ENCODE measurements at places on chromosomes 11 and 22.

DNA sequence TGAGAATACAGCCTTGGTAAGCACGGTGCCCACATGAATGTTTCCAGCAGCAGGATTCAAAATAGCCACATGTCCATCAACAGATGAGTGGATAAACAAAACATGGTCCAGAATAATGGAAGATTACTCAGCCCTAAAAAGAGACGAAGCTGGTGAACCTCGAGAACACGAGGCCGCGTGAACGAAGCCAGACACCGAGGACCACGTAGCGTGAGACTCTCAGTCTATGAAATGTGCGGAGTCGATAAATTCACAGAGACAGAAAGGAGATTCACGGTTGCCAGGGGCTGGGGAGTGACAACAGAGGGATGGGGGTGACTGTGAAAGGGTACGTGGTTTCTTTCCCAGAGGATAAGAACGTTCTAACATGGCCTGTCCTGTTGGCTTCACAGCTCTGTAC, 2.9 kb upstream of the ASCL2 start:
- no peak for DNase-seq

- DNase-seq, result no peak
These were observed 1.0 kb downstream of the SMCO4 start for GRCh38 chr11:93541884-93542810.

DNA sequence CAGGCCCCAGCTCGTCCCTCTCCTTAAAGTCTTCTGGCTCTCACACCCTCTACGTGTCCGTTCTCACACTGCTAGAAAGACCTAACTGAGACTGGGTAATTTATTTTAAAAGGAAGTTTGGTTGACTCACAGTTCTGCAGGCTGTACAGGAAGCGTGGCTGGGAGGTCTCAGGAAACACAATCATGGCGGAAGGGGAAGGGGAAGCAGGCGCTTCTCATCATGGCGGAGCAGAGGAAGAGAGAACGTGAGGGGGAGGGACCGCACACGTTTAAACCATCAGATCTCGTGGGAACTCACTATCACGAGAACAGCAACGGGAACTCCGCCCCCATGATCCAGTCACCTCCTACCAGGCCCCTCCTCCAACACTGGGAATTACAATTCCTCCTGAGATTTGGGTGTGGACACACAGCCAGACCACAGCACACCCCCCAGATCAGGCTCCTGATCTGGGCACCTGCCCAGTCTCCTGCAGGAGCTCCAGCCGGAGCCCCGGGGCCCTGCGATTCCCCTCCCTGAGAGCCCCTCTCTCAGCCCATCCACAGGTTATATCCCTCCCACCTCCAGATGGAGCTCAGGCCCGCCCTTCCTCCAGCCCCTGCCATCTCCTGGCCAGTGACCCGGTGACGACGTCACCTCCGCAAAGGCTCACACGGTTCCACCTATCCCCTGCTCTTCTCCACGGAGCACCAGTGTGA, 170.2 kb downstream of the BRD1 start:
- peak; percentile 68 for DNase-seq

DNA sequence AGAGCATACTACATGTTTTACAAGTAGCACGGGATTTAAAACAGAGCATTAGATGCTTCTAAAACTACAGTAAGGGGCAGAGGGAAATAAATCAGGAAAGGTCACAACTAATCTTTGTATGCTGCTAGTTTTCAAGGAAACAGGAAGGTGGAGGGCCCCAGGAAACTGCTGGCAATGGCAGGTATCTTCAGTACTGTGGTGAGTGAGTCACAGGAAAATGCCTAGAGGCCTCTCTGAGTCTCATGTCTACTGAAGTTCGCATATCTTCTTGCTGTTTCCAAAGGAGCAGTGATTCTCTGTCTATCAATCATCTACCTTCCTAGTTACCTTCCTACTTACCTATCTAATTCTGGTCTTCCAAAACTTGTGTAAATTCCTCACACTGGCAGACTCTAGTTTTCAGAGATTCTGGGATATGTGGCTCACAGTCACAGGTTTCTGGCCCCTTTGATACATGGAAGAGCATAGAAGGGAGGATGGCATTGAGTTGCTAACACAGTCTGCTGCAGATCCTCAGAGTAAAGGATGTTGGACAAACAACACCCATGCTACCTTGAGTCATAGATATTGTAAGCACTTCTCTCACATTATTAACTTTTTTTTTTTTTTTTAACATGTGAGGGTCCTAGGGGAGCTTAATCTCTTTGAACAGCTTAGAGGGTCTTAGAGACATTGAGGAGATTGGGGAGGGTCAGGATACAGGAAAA, 58.8 kb upstream of the SYN3 start:
- no peak for DNase-seq

DNA sequence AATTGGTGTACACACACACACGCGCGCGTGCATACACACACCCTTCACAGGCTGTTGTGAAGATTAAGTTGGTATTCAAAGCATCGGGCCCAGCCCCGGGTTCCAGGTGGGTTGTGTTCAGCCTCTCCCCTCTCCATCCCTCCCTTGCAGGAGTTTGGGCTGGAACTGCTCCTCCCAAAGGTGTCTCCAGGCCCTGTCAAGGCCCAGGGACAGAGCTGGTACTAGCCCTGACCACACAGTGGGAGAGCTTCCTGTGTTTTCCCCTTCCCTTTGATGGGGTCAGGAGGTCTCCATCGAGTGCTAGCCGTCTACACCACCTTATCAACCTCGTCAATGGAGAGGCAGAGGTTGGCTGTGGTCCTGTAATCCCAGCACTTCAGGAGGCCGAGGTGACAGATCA, 36.5 kb upstream of the CSNK1E start:
- DNase-seq, result no peak

DNA sequence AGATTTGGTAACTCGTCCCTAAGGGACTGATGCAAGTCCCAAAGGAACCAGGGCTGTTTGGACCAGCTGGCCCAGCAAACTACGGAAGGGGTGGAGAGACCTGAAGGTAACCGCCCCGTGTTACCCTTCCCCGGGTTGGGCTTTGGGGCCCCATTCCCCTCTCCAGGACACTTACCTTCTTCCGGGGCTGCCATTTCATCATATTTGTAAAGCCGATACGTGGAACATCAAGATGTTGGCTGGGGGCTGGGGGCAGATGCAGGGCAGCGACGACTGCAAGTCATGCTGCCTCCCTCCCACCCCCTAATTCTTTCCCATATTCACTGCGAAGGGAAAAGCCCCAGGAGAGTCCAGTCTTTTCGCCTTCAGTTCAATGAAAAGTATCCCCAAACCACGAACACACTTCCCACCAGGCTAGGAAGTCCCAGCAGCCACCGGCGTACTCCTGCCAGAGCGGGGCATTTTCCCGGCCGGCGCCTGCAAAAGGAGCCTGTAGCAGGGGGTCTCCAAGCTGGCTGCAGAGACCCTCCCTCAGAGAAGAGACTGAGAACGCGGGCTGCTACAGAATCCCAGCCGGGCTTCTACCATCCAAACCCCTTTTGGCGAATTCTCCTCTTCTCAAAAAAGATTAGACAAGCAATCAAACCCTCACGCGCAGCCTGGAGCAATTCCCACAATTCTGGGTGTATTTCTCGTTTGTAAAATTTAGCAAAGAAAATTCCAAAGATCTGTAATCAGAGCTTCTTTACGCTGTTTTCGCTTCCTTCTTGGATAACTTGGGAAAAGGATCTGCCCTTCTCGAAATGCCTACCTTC, 236.7 kb downstream of the TTC28 start:
- no peak for DNase-seq

GRCh38 chr11:15215005-15215404, 100.3 kb downstream of the INSC start:
- no peak for DNase-seq

DNA sequence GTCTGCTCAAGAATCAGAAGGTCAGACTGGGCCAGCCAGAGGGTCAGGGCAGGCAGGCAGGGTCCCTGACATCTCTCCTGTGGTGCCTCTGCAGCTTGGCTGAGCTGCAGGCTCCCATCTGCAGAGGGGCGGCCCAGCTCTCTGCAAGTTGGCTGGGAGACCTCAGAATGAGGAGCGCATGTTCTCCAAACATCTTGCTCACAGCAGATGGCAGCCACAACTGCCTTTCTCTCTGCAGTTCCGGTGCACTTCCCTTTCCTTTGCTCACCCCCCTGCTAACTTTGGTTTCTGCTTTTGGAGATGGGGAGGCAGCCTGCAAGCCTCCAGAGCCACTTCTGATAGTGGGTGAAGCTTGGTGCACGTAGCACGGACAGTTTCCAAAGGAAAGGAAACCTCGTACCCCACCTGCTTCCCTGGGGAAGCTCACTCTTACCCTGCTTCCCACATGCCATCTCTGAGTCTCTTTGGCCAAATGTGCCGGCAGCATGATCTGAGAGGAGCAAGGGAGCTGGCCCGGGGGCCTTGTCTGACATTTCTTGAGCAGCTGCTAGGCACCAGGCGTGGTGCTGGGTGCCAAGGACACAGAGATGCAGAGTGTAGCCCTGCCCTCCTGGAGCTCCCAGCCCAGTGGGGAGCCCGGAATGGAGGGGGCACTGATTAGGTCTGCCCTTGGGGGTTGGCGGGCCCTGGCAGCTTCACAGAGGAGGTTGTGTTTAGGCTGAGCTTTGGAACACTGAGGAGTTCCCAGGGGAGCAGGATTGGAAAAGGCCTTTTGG, 18.2 kb downstream of the DAGLA start:
- DNase-seq, result no peak

- DNase-seq, result no peak
These were observed 686.9 kb downstream of the FAM181B start for GRCh38 chr11:82046778-82047177.

DNA sequence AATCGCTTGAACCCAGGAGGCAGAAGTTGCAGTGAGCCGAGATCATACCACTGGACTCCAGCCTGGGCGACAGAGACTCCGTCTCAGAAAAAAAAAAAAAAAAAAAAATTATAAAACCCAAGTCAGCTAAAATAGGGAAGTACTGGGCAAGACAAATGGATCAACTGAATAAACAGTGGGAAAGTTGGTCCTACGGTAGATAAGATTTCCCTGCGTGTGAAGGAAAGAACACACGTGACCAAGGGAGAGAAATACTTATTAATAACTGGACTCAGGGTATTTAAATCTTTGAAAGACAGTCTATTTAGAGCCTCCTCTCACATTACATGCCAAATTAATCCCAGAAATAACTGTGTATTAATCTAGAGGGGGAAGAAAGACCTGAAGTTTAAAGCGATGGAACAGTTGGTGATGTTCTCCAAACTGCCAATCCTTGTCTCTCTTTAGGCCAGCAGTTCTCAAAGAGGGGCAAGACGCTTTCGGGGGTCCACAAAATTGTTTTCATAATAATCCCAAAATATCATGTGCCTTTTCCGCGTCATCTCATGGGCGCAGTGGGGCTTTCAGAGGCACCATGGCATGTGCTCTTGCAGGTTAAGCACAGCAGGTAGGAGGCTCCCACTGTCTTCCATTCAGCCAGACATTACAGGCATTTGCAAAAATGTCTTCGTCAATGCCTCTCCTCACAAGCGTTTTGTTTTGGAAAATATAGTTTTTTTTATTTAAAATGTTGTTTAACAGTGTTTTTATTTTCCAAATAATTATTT, 6.6 kb downstream of the RTL6 start:
- no peak for DNase-seq

- DNase-seq, result peak; percentile 78
These were observed 4.5 kb upstream of the NOL12 start for GRCh38 chr22:37681556-37682049.

- DNase-seq, result peak; percentile 29
These were observed 67.3 kb upstream of the NUP50 start for GRCh38 chr22:45096256-45096907.

GRCh38 chr11:113991170-113991569, 16.3 kb downstream of the HTR3A start:
- no peak for DNase-seq

DNA sequence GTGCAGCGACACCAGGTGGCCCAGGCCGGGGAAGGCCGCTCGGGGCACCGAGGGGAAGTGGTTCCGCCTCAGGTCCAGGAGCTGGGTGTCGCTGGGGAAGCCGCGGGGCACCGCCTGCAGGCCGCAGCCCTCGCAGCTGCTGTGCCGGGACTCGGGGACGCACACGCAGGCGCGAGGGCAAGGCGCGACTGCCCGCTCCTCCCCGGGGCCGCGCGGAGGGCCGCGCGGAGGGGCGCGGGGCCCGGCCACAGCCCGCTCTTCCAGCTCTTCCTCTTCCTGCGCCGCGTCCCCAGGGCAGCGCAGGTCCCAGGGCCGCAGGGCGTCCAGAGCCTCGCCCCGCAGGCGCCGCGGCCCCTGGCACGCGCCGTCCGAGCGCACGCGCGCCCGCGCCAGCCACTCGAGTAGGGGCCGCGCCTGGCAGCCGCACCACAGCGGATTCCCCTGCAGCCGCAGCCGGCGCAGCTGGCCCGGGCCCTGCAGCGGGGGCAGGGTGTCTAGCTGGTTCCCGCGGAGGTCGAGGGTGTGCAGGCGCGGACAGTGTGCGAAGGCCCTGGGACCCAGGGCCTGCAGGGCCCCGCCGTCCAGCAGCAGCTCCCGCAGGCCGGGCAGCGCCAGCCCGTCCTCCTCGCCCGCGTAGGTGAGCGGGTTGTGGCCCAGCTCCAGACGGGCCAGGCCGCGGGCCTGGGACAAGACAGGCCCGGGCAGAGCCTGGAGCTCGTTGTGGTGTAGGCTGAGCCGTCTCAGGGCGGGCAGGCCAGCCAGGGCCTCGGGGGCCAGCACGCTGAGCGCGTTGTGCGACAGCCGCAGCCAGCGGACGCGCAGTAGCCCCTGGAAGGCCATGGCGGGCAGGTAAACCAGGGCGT, 2.8 kb downstream of the CHADL start:
- DNase-seq, result peak; percentile 40

DNA sequence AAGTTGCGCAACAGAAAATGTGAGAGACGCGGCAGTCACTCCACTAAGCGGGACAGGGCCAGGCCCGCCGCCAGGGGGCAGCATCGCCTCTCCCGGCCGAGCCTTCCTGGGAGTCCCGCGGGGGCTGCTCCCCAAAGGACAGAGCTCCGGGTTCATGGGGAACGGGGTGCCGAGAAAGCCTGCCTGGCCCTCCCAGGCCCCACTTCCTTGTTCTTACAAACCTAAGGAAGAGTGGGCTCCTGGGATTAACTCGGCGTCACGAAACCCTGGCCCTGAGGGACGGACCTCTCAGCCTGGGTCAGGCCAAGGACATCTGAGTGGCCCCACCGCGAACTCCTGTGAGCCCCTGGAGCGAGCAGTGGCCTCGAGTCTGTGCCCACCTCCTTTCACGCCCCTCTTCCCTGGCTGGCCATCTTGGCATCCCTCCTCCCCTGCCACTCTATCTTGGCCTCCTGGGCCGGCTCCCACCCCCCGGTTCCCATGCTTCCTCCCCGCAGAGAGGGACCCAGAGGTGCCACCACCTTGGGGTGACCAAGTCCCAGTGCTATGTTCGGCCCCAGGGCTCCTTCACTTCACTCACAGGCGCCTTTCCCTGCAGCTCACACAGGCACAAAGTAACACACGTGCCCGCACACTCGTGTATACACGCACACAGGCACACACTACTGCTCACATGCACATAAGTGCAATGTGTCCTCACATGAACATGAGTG, 99.9 kb upstream of the FGF3 start:
- DNase-seq, result peak; percentile 53

DNA sequence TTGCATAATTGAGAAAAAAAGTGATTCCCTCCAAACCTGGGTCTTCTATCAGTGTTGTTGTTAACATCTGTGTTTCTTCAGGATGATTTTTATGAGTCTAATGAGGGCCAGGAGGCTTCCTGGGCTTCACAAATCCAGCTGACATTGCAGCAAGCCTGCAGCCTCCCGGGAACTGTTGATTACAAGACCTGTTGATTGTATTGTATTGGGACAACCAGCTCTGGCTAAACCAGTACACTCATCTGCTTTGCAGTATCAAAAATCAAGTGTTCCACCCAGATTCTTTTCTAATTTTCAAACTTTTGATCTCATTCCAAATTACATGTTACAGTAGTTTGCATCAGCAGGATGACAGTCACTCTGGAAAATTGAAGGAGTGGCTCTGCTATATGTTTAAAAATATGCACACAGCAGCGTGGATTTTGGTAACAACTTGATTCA, 16.1 kb upstream of the PRSS23 start:
- DNase-seq, result no peak

- no peak for DNase-seq
These were observed 6.9 kb upstream of the MS4A7 start for GRCh38 chr11:60371386-60371785.
